ENCODE measurements at places on chromosomes 5 and 9.

GRCh38 chr5:131005963-131006684, 158.9 kb downstream of the HINT1 start:
- DNase-seq = no peak

- DNase-seq = no peak
These were observed 287.4 kb downstream of the ARHGAP26 start for GRCh38 chr5:143057580-143057999.

DNA sequence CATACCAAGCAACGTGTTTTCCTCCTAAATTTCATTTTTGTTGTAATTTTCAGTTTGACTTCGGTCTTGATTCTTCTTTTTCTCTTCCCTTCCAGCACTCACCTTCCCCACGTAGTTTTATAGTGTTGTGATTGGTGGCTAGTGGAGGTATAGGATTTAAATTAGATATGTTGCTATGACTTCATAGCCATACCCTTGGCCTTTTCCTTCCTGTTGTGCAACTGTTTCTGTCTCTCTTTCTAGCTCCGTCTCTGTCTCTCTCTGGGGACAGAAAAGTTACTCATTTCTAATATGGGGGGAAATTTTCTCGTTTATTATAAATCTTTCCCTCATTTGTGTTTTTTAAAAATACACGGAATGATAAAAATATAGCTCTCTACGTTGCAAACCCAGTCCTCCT, 20.6 kb upstream of the C5orf24 start:
- DNase-seq = no peak

GRCh38 chr9:129598089-129598596, 22.8 kb downstream of the C9orf50 start:
- no peak for DNase-seq

DNA sequence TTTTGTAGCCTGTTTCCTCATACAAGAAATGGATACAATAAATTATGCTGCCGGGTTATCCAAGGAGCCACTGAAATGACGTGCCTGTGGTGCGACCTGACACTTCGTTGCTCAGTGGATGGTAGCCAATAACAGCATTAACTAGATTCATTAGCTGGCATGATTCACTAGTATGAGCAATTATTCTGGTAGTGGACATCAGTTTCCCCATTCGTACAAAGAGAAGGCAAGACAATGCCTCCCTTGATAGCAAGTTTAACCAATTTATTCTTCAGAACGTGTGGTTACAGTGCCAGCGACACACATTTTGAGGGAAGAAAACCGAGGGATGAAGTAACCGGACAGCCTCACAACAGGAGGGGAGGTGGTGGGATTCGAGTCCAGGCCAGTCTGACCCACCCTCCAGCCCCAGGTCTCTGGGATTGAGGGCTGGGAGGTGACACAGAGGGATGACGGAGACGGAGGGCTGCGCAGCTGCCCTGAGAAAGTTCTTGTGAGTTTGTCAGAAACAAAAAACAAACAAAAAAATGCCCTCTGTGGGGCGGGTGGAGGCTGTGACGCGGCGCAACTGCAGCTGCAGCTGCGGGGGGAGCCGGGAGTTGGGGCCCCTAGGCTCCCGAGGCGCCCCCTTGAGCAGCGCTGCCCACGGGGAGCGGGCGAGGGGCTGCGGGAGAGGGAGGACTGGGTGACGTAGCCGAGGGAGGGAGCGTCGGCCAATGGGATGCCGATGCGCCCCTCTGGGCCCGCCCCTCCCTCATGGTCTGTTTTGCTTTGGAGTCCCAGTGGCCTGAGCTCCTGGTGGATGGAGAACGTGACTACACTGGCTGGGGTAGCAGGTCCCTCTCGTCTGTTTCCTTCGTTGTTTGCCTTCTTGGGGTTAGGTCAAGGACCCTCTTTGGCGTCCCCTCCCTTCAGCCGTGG, 10.9 kb downstream of the LHX2 start:
- no peak for DNase-seq

DNA sequence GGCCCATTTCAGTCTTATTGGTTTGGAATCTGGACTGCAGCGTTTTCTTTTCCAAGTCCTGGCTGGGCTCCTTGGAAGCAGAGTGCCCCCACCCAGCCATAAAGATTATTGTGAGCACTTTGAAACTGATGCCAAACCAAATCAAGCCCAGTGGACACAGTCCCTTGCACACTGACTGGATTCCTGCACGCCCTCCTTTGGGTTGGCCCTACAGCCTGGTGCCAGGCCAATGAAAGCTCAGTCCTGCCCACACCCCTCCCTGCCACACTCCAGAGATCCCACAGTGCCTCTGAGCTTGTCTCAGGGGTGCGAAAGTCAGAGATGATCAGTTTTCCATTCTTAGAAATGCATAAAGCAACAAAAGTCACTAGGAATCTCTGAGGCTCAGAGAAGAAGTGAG, 181.9 kb downstream of the CETN3 start:
- no peak for DNase-seq

- DNase-seq = no peak
These were observed 390.0 kb upstream of the PCSK5 start for GRCh38 chr9:75500479-75500878.

DNA sequence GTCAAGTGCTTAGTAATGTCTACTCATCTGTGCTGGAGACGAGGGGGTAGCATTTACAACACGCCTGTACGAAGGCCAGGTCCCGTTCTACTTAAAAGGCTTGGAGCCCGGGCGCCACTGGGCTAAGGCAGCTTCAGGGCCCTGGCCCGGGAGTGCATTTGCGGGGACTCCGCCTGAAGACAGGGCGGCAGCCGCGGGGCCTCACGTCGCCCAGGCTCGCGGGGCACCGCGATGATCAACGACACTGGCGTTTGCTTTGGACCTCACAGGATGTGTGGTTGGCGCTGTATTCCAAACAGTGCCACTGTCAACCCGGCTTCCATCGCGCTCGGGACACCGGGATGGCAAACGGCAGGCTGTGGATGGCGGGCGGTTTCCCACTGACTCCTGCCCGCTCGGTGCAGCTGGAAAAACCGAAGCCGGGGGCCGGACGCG, 1.1 kb upstream of the TENT4A start:
- DNase-seq = no peak

GRCh38 chr5:138350563-138350890, 2.0 kb upstream of the KDM3B start:
- no peak for DNase-seq

DNA sequence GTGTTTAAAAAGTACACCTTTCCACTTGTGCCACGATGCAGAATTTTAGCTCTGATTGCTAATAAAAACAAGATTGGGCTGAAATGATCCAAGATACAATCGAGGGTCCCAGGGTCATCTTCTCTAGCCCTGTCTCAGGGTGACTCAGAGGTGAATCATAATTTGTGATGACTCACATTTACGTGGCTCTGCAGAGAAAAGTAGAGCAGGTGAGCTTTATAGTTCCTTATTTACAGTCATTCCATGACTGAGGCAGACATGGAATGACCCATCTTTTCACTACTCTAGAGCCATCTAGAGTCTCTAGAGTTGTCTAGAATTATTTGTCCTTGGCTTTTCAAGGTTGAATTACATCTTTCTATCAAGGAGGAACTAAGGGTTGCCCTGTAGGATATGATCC, 155.2 kb downstream of the GAS1 start:
- DNase-seq = no peak

DNA sequence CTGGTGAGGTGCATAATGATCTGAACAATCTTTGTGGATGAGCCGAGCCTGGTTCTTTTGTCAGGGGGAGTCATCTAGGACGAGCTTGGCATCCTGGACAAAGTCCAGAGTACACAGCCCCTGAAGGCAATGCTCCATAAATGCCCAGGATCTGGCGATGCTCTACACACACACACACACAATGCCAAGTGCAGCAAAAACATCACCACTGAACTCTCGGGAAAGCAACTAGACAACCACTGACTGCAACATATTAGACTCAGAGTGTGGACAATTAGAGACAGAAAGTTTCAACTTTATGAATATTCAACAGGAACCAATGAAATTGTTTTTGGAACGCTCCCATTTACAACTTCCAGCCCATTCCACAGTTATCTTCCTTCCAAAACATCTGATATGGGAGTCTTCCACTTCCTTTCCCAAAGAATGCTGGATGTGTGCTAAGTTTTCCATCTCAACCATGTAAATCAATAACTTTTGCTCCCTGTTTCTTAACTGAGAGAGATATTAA, 227.6 kb upstream of the ANKRD55 start:
- no peak for DNase-seq

GRCh38 chr5:99369797-99370593, 441.2 kb upstream of the CHD1 start:
- DNase-seq = no peak

DNA sequence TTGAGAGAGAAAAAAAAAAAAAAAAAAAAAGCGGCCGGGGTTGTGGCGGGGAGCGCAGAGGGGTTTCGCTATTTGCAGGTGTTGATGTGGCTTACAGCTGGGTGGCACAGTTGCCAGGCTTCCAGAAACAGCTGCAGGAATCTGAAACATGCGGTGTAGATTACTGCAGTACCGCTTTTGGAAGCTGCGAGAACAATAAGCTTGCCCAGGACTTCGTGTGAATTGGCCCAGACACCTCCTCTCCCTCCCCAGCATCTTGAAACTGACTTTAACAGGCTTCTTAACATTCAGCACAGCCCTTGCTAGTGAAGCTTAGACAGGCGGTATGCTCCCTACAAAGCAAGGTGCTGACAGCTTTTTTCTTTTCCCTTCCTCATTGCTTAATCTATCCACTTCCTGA, 104.0 kb downstream of the ATP10B start:
- DNase-seq = no peak

DNA sequence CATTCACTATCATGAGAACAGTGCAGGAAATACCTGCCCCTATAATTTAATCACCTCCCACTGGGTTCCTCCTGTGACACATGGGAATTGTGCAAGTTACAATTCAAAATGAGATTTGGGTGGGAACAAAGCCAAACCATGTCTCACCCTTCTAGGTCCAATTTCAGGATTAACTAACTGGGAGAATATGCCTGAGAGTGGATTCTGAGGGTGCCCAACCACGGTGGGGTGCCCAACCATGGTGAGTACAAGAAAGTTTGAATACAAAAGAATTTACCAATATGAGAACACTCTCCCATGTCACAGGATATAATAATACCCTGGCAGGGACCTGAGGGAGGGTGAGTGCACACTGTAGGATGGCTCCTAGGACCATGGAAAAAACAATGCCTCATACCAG, 17.2 kb upstream of the GDA start:
- no peak for DNase-seq

DNA sequence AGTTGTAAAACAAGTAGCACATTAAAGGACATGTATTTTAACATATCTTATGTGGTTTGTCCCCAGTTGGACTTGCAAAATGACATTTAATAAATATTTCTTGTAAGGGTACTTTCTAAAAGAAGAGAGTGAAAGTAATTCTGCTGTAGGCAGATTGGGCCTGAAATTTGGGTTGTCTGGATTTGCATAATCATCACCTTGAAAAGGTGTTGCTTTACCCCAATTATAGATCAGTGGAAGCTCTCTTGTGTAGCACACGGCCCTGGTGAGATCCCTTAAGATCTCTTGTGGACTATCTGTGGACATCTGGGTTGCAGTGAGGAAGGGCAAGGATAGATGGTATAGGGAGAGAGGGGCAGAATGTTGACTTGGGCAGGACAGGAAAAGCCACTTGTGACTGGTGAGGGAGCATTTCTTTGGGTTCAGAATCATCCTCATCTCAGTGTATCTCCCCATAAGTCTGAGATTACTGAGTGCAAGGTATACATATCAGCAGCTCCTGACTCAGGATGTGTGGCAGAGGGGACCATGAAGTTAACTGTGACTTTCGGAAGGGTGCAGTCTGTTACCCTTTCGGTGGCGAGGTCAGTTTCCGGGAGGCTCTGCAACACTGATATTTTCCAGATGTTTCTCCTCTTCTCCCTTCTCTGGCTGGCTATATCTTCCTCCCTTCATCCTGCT, 2.0 kb upstream of the TNFAIP8 start:
- no peak for DNase-seq

- DNase-seq = no peak
These were observed 39.6 kb downstream of the PDCD1LG2 start for GRCh38 chr9:5549658-5550650.

DNA sequence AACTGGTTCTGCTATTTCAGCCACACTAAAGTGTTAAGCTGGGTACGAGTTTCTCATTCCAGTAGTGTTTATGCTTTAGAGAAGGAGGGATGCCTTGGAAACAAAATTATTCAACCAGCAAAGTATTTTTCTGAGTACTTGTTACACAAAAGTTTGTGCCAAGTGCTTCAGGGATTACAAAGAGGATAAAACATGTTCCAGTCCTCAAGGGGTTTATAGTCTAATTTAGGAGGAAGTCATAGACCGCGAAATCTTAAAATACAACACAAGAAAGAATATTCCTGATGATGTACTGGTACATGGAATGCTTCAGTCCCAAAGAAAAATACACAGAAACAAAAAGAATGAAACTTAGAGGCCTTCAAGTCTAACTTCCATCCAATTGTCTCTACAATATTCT, 85.4 kb upstream of the NR4A3 start:
- no peak for DNase-seq

DNA sequence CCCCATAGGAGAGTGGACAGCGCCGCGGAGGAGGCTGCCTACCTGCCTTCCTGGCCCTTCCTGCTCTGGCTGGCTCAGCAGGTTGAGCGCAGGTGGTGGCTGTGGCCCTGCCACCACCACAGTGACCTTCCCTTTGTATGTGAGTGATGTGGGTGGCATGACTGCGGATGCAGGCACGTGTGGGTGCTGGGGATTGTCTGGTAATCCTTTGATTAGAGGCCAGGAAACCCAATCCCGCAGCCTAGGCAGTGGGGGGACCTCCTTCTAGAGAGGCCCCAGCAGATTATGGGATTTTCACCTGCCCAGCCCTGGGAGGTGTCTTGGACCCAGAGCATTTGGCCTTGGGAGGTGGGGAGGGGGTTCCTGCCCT, 16.5 kb downstream of the RXRA start:
- DNase-seq = no peak

- no peak for DNase-seq
These were observed 19.7 kb downstream of the KDM3B start for GRCh38 chr5:138372225-138372624.

DNA sequence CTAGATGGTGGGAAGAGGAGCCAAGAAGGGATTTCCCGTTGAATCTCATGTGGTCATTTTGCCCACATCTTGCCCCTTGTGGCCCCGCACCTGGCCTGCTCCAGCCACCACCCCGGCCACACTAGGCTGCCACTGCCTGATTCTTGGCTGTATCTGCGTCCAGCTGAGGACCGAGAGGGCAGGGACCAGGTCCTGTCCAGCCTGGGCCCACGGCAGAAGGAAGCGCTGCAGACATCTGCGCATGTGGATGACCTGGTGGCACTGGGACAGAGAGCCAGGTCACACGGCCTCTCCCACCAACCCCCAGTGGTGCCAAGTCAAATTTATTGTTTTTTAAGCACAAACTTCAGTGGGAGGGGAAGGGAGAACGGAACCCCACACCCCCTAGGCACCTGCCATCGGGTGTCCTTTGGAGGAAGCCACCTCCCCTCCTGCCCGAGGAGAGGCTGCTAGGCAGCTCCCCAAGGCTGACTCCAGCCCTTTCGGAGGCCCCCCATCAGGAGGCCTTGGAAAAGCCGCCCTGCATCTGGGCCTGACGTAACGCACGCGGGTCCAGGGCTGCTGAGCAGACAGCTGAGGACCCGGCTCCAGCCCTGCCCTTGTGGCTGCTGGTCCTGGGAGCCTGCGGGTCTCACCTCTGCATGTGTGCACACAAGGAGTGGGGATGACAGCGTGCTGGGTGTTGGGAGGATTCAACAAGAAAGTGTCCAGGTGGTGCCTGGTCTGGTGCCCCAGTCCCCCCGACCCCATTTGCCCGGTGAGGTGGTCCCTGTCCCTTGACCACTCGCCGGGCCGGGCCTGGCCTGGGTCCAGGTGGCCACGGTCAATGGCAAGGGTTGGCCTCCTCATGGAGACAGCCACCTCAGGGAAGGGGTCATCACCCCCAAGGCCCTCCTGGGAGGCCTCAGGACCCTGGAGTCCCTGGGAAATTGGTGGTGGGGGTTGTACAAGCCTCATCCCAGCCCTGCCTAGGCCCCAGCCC, 5.9 kb upstream of the QRFP start:
- DNase-seq = no peak

GRCh38 chr5:74679966-74680365, 5.1 kb upstream of the HEXB start:
- no peak for DNase-seq

Data from cortex of kidney (tissue), 1 donor.